ENCODE measurements at places on chromosomes 2 and 18.

DNA sequence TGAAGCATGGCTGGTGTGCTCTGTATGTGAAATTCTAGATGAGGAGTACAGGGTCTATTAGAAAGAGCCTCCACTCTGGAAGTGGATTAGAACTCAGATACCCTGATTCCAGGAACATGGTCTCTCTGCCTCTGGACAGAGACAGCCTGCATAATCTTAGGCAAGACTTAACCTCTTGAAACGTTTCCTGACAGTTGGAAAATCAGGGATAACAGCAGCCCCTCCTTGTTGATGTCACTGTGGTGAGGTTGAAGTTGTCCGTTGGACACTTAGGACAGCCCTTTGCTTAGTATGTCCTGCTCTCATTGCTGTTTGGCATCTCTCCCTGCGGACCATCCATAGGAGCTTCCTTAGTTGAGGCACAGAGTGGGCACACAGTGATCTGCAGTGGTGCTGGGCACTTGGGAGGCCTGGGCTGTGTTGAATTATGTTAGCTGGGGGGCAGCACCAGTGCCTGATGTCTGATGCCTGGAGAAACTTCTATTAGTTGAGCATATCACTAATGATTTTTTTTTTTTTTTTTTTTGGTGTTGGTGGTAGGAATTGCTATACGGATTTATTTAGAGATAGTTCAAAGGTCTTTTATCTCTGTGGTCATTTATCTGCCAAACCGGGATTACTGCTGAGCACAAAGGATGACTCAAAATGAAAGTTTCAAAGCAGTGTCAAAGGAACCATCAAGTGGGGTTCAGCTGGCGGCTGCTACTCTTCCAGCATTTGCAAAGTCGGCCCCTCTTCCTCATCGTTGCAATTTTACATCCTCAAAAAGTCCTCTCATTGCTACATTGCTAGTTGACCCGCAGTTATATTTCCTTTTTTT, 28.8 kb downstream of the SETBP1 start:
- no peak for DNase-seq

DNA sequence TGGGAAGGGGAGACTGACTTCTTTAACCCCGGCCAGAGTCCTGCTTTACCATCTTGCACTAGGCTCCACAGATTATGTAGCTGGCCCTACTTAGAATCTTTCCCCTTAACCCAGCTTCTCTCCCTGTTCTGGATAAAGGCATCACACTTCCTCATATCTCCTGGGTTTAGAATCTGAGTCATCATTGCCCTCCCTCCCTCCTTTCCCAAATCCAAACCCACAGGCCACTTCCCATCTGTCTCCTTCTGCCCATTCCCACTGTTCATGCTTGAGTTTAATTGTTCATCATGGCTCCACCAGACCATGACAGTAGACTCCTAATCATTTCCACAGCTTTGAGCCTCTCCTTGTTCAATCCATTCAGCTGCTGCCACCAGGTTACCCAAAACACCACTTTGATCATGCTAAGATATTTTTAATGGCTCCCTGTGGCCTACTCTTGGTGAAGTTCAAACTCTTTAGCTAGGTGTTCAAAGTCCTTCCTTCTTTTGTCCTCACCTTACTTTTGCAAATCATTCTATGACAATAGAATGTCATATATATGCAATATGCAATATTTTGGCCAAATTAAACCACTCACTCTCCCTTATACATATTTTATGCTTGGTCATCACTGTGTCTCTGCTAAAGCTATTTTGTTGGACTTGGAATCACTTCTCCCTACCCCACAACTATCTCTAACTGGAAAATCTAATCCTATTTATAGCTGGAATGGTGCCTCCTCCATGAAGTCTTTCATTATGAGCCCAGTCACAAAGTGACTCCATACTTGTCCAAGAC, 5.5 kb downstream of the PDE11A start:
- no peak for DNase-seq

- no peak for DNase-seq
These were observed 336.9 kb downstream of the BCL11A start for GRCh38 chr2:60216452-60216995.

DNA sequence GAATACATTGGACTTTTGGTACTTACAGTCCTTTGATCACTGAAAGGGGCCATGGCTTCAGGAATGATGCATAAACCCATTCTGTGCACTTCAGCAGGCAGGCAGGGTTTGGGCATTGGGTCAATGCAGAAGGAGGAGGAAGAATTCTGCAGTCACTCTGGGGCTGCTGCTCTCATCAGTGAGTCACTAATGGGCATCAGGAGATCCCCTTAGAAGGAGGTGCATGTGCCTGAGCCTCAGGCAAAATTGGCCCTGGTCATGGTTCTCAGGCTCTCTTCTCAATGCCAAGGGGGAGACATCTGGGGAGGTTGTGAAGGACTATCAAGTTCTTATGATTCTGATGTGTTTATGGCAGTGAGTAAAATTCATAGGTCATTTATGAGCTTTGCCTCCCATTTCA, 52.0 kb upstream of the TNP1 start:
- no peak for DNase-seq

GRCh38 chr2:14773696-14774095, 141.2 kb downstream of the LRATD1 start:
- no peak for DNase-seq

GRCh38 chr2:181588546-181588945, 68.4 kb downstream of the CERKL start:
- no peak for DNase-seq

GRCh38 chr2:57180042-57180567, 866.5 kb upstream of the VRK2 start:
- no peak for DNase-seq

DNA sequence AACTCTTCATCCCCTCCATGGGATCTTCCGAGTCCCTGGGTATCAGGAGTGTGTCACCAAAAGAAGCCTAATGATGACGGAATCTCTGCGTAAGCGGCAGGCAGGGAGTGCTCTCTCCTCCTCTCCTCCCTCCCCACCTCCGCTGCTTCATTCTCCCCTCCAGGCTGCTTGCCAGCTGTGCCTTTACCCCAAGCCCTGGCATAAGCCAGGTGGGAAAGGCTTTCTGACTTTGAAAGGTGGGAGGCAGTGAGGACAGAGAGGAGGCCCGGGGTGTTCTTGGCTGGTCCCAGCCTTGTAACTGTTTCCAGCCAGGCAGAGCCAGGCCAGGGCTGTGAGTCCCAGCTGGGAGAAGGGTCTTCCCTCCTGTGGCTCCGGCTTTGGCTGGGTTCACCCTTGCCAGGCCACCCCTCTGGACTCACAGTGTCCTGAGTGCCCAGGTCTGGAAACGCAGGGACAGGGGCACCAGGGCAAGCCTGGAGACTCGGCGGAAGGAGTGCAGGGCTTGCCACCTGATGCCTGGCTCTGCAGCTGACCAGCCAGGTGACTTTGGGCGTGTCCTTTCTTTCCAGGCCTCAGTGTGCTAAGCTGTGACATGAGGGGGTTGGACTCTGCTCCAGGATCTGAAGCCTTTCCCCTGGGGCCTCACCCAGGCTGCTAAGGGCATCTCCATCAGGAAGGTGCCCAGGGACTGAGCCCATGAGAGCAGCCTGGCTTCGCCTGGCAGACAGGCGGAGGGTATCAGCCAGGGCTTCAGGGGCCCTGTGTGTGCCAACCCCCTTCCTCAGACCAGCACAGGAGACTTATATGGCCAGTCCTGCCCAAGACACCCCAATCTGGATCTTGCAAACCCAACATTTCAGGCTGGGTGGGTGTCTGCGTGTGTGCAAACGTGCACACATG, 32.7 kb upstream of the HPCAL1 start:
- DNase-seq = no peak

GRCh38 chr2:180705551-180705950, 274.9 kb upstream of the UBE2E3 start:
- no peak for DNase-seq

GRCh38 chr2:226548732-226549131, 250.9 kb downstream of the IRS1 start:
- no peak for DNase-seq

GRCh38 chr2:2769481-2770431, 438.7 kb upstream of the MYT1L start:
- DNase-seq = no peak

GRCh38 chr2:11592671-11593574, 59.1 kb downstream of the GREB1 start:
- no peak for DNase-seq

- no peak for DNase-seq
These were observed 260.8 kb upstream of the FAM98A start for GRCh38 chr2:33859811-33860461.

DNA sequence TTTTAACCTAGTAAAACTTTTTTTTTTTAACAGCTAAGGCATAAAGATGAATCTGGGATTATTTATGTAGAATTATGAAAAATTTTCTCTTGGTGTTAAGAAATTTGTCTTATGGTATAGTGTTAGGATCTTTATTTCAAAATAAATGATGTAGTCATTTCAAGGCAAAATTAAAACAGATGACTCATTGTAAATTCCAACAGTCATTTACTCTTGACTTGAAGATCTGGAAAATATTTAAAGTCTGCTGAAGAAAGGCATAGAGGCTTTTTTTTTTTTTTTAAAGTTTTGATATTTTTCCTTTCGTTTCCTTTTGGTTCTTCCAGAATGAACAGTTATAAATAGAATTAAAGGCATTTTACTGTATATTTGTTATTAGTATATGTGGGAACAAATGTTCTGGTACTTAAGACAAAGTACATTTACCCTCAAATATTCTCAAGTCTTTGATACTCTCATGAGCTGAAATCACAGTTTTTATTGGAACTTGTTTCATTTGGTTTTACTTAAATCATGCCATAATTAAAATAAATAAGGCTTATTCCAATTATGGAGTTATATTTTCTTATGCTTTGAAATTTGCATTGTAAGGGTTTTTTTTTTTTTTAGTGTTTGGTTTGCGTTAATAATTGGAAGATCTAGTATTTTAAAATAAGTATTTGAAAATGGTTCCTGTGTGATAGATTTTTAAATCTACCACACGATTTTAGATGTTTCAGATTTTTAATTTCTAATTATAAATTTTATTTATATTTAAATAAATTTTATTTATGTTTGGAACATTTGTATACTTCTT, 29.9 kb downstream of the GLS start:
- DNase-seq = no peak

GRCh38 chr2:17476064-17476463, 42.2 kb downstream of the RAD51AP2 start:
- DNase-seq = no peak

GRCh38 chr2:162342321-162342720, 1.6 kb upstream of the GCA start:
- no peak for DNase-seq

DNA sequence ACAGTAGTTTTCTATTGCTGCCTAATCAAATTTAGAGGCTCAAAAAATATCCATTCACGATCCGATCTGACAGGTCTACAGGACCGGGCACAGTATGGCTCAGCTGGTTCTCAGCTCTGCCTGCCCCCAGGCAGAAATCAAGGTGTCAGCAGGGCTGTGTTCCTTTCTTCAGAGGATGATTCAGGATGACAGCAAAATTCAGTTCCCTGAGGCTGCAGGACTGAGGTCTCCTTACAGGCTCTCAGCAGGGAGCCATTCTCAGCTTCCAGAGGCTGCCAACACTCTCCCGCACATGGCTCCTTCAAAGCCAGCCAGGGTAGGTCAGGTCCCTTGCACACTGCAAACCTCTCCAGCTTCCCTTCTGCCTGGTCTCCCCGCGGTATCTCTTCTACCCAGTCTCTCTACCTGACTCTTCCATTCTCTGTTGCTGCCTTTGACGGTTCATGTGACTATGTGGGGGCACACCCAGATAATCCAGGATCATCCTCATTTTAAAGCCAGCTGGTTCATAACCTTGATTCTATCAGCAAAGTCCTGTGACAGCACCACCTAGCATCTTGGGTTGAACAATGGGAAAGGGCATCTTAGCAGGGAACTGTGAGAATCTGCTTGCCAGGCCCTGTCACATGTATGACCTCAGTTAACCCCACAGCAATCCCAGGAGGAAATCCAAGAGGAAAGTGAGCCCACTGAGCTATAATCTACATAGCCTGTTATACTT, 50.4 kb downstream of the UXS1 start:
- DNase-seq = no peak

DNA sequence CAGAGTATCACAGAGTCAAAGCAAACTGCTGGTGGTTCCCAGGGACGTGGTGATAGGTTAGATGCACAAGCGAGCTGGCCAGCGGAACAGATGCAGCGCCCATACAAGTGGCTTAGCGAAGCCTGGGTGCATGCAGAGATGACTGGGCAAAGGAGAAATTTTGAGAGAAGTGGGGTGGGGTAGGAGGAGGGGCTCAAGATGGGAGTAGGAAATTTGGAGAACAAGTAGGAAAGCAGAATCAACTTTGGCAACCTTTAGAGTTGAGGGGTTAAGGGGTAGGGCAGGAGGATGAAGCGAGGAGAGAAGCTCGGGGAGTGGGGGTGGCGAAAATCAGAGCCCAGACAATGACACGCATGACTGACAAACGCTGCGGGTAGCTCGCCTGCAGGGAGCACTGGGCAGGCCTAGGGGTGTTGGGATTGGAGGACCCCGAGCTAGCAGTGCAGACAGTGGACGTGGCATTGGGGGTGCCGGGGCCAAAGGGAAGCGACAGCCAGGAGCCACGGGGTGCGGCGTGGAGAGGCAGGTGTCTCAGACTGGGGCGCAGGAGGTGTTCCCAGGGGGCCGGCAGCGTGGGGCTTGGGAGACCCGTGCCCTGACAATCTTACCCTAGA, 431 bp downstream of the FAM98A start:
- DNase-seq = peak; percentile 71

DNA sequence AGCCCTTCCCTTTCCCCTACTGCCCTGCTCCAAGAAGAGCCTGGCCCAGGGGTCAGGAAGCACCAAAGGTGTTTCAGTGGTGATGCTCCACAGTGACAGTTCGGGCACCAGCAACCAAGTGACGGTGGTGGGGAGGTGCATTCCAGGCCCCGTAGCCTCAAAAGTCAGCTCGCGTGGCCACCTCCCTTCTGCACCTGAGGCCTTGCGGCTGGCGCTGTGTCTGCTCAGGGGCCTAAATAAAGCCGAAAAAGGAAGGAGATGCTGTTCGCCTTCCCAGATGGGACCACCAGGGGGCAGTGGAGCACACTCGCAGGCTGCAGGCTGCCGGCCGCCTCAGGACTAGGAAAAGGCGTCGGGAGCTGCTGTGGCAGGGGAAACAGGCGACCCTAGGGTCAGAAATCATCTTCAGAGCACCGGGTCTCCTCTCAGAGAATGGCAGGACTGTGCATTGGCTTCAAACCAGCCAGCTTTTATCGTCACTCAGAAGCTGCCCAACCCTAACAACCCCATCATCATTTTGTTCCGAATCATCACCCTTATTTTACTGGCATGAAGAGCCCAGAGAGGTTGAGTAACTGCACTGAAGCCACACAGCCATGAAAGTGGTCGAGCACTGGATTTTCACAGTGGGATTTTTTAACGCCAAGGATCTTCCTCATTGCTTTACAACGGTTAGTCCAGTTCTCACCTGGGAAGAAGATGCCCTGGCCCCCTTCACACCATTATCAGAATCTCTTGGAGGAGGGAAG, 213.0 kb upstream of the CELF4 start:
- peak; percentile 2 for DNase-seq

- no peak for DNase-seq
These were observed 61.2 kb upstream of the RBBP8 start for GRCh38 chr18:22871809-22872525.

GRCh38 chr2:56008661-56009431, 85.3 kb upstream of the EFEMP1 start:
- peak; percentile 31 for DNase-seq

- no peak for DNase-seq
These were observed 248.5 kb downstream of the TPGS2 start for GRCh38 chr18:36580266-36580665.

- peak; percentile 19 for DNase-seq
These were observed 354.6 kb upstream of the SETBP1 start for GRCh38 chr18:44325903-44326635.

- DNase-seq = no peak
These were observed 257.7 kb downstream of the ANAPC1 start for GRCh38 chr2:111626037-111626864.
